Uterus (tissue), 4 donors: ENCODE measurements at places on chromosomes 13 and 19.

GRCh38 chr13:76887076-76887563, 915 bp upstream of the KCTD12 start:
- DNase-seq: peak; percentile 23

DNA sequence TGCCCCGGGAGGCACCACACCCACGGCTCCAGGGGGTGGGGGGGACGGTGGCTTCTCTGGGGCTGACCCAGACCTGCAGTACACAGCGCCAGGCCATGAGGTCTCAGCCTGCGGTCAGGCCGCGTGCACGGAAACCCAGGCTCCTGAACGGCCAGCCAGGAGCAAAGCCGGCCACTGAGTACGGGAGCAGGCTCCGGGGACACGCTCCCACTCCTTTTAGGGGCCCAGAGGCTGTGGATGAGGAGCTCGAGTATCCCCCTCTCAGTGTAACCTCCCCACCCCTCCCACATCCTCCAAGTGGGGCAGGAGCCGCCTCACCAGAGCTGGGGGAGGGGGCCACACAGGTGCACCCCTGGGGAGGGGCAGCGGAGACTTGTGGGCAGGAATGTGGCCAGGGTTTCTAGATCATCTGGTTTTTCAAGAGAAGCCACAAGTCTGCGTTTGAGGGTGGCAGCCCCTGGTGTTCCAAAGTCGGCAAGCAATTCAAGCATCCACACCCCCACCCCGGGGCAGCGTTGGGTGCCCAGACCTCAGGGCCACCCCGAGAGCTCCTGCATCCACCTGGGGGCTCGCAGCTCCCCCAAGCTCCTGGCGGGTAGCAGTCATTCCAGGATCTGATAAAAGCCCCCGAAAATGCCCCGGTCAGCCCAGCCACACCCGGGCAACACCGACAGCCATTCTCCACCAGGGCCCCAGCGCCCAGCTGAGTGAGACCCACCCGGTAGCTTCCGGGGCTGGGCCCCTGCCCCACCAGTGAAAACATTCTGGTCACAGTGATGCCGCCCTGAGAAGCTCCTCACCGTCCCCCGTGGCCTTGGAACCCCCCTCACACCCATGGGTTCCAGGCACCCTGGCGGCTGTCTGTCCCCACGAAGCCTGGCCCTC, 6.1 kb downstream of the SBNO2 start:
- DNase-seq: no peak

GRCh38 chr13:23979361-23980159, 82.3 kb upstream of the C1QTNF9B start:
- peak; percentile 80 for DNase-seq

GRCh38 chr13:74289861-74290773, 155.9 kb upstream of the KLF12 start:
- DNase-seq: peak; percentile 40

GRCh38 chr19:3945838-3946237, 13.0 kb downstream of the NMRK2 start:
- no peak for DNase-seq

DNA sequence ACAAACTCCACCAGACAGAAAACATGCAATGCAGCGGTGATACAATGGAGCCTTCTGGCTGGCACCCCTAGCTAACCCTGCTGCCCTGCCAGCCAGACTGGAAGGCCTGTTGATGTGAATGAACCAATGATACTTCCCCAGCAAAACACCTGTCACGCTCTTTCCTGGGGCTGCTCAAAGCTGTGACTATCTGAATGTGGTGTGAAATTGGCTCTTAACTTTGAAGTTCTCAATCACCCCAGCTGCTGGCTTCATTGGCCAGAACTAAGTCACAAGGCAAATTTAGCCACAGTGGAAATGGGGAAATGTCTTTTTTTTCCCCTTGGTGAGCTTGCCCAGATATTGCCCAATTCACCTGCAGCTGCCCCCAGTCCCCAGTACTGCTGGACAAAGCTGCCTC, 147.3 kb downstream of the SLC7A1 start:
- no peak for DNase-seq

DNA sequence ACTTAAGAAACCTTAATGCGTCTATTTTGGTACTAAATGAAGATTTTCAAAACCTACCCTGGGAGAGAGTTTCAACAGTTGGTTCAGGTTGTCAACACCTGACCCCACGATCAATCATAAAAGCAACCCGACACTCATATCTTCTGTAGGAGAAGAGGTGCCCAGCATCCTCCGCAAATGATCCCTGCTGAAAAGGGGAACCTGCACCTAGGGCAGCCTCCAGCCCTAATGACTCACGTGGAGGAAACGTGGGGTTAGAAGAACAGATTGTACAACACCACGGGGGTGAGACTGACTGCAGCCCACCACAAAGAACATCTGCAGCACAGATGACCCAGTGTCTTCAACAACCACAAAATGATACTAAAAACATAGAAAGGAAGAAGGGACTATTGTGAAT, 116.3 kb downstream of the RAB20 start:
- DNase-seq: no peak

GRCh38 chr19:32570081-32570785, 10.8 kb upstream of the PDCD5 start:
- DNase-seq: peak; percentile 50

DNA sequence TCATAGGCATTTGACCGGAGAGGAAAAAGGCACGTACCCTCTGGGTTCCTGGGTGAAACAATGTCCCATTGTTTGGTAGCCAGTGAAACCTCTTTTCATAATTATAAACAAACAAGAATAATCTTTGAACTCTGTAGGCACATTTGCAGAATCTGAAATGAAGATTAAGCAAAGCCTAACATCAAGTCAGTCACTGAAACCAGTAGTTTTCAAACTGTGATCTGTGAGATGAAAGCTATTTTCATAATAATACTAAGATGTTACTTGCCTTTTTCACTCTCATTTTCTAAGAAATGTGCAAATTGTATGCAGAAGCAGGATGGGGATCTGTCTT, 105.4 kb downstream of the WDFY2 start:
- DNase-seq: no peak

DNA sequence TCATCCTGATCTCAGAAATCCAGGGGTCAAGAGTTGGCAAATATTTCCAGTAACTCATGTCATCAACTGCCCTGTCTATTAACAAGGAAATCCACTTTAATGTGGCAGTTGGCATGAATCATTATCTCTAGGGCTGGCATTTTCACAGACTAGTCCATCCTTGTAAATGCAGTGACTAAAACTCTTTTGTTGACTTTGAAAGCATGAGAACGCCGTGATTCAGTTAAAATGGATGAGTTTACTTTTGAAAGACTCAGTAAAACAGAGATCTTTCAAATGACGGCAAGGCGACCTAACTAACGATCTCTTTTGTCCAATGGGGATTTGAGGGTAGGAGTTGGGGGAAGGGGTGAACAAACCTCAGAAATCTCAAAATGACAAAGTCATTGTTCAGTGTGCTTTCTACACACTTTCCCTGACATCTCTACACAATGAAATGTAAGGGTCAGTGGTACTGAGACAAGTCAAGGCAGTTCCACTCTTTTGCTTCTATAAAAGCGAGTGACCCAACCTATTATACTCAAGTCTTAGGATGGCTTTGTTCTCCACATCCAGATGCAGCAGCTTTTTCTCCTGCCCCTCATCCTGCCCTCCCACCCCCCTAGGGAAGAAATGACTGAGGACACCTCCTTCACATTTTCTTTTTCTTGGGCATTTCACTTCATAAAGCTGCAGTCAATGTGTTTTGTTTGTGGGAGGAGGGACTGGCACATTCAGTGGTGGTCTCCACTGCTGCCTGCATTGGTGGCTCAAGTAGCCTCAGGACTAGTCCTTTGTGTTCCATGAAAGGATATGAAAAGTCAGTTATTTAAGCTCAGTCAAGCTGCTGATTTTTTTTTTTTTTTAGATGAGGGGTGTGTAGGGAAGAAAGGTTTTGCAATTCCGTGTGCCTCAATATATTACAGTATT, 200.5 kb downstream of the ABCC4 start:
- DNase-seq: no peak

DNA sequence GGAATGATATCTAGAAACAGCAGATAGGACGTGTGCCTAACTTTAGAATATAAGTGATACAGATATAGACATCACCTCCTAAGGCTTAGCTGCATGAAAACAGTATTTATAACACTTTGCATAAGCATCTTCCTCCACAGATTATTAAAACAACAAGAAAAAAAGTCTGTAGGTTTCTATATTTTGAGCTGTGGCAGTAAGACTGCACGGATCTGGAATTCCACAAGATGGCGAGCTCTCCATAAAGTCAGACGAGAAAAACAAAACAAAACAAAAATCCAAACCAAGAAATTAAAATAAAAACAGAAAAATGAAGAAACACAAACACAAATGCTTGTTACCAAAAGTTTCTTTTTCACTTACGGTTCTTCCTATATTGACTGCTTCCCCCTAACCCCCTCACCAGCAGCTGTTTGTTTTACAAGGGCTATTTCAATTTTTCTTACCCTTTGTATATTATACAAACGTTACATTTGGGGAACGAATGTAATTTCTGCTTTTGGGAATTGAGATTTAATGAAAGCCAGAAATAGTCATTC, 285.8 kb downstream of the MYO16 start:
- no peak for DNase-seq

GRCh38 chr13:77979721-77980385, 61.2 kb upstream of the EDNRB start:
- no peak for DNase-seq

DNA sequence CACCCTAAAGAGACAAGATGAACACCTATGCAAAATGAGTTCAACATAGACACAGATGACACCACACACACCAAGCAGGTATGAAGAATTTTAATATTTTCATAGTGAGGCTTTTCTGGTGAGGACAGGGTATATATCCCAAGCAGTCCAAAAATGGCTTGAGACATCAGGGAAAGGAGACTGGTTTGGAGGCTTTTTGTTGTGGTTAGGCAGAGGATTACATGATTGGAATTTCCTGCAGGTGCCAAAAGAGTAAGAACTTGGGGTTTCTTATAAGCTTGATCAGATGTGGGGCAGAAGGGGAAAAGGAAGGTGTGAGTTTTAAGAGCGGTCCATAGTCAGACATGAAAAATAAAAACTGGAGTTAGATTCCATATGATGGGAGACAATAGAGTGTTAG, 420.8 kb upstream of the SLITRK1 start:
- DNase-seq: no peak

DNA sequence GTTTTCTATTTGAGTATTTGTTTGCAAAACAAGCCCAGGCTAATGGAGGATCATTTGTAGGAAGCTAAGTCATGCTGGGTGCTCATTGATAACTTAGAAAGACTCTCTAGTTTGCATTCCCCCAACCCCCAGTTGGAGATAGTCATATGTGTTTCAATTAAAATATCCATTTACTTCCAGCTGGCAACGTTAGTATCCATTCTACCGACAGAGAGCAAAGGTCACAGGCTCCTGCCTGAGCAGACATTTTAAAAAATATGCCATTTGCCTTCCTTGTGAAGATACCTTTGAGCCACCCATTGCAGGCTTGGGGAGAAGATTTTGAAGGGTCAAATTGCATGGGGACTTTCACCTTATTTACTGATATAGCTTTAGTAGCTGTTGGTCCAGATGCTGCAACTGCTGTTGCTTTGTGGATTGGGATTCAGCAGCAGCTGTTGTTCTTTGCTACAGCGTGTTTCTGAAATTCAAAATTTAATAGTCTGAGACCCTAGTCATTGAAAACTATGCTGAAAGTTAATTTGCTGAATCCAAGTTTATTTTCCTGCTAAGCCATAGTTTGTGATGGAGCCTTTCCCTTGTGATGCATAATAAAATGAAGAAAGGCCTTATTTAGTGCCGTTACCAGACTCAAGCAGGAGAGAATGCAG, 335.1 kb downstream of the GPC6 start:
- DNase-seq: no peak

- no peak for DNase-seq
Observed at GRCh38 chr13:87100431-87100830, 570.7 kb upstream of the SLITRK5 start.

DNA sequence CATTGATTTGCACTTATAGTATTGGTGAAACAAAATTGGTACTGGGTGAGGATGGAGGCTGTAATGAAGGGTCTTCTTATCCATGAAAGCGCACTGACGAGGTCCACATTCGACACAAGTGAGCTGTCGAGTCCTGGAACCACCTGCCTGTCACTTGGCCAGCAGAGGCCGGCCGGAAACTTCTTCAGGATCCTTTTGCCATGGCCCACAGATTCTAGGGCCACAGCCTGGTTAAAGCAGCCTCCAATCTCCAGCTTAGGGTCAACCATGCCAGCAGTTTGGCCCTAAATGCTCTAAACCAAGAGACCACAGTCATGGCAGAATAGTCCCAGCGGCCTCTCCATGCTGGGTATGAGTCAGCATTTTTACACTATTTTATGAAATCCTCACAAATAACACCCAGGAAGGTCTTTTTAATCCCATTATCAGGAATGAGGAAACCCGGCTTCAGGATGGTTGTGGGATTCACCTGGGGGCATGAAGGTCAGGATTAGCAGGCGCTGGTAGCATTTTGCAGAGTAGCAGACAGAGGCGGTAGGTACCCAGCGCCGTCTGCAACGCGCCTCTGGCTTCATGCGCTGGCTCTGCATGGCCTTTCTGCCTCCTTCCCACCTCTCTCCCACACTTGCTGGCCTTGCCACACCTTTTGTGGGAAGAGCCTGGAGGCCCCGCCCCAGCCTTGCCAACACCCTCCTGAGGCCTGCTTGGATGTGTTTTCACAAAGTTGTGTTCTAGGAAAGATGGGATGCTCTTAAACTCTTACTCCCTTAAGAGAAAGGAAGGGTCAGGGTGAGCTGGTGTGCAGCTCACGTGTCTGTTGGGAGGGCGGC, 15.2 kb downstream of the GAS6 start:
- peak; percentile 13 for DNase-seq

GRCh38 chr19:7410946-7411345, 62.2 kb downstream of the ARHGEF18 start:
- no peak for DNase-seq

- DNase-seq: no peak
Observed at GRCh38 chr13:32016631-32017030, 14.9 kb upstream of the FRY start.

DNA sequence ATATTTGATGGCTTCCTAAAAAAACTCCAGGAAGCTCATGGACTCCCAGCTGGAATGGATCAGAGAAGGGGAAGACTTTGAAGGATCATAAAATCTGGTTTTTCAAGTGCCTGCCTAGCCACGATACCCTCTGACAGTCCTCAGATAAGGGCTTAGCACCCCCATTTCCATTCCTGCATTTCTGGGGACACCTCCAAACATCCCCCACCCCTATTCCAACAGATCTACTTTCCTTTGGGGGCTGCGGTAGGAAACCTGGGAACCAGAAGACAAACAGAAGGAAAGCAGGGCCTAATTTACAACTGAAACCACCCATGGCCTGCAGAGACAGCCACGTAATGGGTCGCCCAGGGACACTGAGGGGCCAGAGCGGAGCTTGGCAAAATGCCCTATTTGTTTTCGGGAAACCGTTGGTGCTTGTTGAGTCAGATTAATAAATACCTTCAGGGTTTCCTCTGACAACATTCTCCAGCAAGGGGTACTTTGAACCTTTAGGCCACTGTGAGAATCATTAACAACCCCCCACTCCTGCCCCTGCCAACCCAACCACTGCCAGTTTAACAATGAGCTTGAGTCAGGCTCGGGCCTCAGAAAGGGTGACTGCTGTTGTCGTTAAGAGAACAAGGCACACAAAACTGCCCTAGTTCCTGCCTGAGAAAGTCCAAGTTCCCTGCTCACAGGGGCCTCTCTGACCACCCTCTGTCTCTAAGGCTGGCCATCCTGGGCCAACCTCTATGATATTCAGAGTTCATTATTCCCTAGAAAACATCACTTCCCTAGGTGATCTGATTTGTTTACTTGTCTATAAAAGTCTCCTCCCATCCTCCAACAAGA, 23.5 kb downstream of the RHPN2 start:
- DNase-seq: no peak

GRCh38 chr13:104993708-104994107, 1541.8 kb downstream of the EFNB2 start:
- DNase-seq: no peak
